ENCODE measurements at places on chromosomes 6 and 20.

- DNase-seq = no peak
Observed at GRCh38 chr6:48048451-48049146, 62.4 kb downstream of the PTCHD4 start.

GRCh38 chr6:130407032-130407431 is 41.2 kb downstream of the TMEM200A start:
- DNase-seq = no peak

- DNase-seq = no peak
Observed at GRCh38 chr6:42938987-42939809, 9.9 kb downstream of the CNPY3 start.

GRCh38 chr20:1875762-1876161 is 19.4 kb upstream of the SIRPA start:
- no peak for DNase-seq

DNA sequence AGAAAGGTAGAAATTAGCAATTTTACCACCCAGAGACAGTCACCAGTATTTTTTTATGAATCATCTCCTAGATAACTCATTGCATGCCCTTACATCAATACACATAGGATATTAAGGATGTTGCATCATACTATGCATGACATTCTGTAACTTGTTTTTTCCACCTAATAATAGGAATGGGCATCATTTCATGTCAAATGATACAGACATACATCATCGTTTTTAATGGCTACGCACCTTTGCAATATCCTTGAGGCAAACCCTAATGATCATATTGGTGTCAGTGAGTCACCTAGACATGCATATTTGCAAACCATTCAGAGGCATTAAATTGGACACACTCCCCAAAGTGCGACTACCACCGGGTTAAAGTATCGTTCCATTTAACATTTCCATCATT is 309.7 kb upstream of the AGPAT4 start:
- no peak for DNase-seq

DNA sequence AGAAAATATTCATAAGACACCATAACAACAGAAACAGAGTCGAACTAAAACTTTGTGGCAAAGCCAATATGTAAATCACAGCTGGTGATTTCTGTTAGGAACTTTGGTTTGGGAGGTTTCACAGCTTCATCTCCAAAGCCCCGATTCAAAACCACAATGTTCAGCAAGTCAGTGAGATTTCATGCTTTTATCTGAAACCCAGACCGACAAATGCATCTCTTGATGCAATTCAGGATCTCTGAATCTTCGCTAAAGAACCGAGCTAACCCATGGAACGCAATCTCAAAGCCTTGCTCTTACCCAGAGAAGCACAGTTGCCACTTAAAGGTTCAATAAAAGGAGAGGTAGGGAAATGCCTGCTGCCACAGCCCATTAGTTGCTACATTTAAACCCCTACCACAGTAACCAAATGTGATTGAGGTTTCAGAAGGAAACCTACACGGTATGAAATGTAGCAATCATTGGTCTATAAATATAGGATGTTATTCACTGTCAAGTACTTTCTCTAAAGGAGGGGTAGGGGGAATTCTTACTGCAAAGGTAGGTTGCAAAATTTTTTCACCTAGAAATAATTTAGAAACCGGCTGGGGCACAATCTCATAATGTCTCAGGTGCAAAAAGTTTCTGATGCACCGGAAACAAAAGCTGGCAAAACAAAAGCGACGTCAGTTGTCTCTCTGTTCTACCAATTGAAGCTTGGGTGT is 381.0 kb upstream of the ARID1B start:
- DNase-seq = no peak

- no peak for DNase-seq
Observed at GRCh38 chr6:31430449-31430848, 27.1 kb downstream of the MICA start.

DNA sequence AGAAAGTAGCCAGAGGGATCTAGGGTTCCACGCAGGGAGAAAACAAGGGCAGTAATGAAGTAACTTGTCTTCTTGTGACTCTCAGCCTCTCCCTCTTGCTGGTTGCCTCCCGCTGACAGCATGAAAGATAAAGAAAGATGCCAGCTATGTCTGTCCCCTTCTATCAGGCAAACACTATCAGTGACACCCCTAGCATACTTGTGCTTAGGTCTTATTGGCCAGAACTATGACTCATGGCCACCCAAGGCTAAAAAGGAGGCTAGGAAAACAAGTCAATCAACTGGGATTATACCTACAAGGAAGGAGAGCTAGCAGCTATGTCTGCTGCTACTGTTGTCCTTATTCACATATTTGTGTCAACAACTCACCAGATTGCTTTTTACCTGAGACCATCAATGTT is 206.8 kb upstream of the SOX4 start:
- DNase-seq = no peak

GRCh38 chr20:15937179-15937578 is 636.1 kb downstream of the KIF16B start:
- DNase-seq = no peak

DNA sequence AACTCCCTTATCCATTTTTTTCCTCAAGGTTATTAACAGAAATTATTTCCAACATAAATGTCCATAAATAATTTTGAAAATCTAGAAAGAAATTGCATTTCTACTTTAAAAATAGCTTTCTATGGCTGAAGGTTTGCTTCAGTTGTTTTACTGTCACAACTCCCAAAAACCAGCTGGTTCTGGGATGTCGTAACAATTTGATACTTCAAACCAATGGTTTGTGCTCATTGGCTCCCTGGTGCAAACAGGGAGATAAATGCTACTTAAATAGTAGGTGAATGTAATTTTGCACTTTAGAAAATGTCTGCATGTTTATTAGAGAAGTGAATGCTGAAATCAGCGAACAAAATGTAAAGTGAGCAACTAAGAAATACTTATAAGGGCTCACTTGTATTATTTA is 31.1 kb downstream of the LAMA2 start:
- no peak for DNase-seq

- DNase-seq = peak; percentile 49
Observed at GRCh38 chr20:20360464-20360863, 7.4 kb upstream of the INSM1 start.

- no peak for DNase-seq
Observed at GRCh38 chr6:1621070-1621701, 11.5 kb downstream of the FOXC1 start.

DNA sequence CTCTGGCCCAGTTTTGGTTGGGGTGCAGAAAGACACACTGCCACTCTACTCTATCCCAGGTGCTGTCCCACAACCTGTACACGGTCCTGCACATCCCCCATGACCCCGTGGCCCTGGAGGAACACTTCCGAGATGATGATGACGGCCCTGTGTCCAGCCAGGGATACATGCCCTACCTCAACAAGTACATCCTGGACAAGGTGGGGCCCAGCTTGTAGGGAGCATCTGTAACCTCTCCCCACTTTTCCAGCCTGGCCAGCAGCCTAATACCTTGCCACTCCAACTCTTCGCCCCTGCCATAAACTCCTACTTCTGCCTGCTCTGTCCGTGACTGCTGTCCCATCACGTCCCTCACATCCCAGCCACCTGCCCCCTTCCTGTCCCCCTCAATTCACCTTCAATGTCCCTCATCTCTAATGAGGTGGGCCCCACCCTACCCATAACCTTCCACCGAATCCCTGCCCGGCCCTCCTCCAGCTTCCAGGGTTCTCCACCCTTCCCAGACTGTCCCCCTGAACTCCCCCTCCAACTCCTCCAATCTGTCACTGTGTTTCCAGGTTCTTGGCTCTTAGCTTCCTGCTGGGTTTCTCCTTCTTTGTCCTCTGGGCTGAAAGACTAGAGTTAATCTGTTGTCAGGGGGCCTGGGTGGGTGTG is 12.1 kb downstream of the DEF6 start:
- no peak for DNase-seq

GRCh38 chr6:40760887-40761286 is 173.7 kb upstream of the LRFN2 start:
- DNase-seq = no peak

DNA sequence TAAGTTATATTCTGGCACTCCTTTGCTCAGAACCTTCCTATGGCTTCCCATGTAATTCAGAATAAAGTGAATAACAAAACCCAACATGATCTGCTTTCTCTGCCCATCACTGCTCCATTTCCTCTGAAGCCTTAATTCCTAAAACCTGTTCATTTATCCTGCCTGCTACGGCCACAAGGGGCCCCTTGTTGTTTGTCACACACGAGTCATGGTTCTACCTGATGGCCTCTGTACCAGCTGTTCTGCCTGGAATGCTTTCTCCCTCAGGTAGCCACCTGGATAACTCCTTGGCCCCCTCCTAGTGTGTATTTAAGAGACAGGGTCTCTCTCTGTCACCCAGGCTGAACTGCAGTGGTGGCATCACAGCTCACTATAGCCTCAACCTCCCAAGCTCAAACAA is 26.8 kb downstream of the ERGIC3 start:
- no peak for DNase-seq

- no peak for DNase-seq
Observed at GRCh38 chr20:17452441-17452840, 78.7 kb downstream of the BFSP1 start.

DNA sequence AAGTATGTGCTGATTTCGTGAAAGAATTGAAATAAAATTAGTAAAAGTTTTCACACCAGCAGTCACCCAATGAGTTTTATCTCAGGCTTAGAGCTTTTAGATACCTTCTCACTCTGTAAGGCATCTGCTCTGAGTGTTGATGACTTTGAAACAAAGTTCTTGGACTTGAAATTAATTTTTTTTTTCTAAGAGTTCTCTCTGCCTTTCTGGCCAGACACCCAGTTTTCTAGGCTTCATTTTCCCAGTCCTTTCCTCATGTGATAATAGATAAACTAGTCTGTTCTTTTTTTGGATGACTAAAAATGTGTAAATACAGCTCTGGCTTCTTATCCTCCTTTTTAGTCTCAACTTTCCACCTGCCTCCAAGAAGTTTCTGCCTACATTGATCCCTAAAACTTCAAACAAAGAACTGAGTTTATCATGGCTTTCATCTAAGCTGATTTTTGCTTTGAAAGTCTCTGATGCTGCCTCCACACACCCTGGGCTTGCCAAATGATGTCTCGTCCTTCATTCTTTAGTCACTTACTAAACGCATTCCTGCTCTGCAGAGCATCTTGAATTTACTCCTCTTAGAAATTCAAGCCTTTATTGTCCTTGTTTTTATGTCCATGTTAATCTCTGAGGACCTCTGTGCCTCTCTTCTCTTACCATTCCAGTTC is 32.7 kb downstream of the SLX4IP start:
- DNase-seq = no peak

DNA sequence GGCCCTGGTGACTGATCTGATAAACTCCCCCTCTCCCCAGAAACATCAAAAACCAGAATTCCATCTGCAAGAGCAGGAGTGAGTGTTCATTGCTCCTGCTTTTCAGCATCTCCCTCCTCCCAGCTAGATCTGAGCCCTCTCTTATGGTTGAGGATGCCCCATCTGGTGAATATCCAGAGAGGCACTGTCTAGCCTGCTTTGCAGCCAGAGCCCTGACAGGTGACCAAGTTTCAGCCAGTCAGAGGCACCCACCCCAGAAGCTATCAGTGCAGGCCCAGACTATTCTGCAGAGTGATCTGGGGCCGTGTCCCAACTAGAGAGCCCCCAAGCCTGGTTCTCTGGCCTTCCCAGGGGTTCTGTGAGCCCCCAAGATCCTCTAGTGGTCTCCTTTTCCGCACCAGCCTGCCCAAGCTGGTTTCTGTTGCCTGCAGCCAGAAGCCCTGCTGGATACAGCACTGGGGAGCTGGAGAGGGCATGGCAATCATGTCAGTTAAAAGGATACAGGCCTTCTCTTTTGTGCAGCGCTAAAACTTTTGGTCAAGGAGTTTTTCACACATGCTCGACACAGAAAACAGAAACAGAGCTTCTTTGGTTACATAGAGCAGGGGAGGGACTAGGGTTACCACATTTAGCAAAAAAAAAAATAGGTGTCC is 6.6 kb upstream of the BMP7 start:
- DNase-seq = no peak

DNA sequence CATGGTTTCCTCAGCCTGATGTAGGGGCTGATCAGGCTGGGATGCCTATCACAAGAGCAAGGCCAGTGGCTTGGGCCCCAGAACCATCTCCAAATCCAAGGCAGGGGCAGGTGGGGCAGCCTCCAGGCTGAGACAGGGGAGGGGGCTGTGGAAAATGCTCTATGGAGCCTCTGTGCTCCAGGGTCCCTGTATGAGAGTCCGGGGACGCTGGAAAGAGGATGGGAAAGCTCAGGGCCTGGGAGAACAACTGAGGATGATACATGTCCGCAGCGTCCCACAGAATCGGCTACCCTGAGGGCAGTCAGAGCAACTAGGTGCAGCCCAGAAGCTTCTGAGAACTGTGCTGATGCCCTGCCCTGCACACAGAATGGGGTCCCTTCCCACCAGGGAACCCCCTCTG is 43.4 kb downstream of the CPXM1 start:
- DNase-seq = no peak

GRCh38 chr6:142087950-142088857 is 44.5 kb upstream of the GJE1 start:
- DNase-seq = no peak

DNA sequence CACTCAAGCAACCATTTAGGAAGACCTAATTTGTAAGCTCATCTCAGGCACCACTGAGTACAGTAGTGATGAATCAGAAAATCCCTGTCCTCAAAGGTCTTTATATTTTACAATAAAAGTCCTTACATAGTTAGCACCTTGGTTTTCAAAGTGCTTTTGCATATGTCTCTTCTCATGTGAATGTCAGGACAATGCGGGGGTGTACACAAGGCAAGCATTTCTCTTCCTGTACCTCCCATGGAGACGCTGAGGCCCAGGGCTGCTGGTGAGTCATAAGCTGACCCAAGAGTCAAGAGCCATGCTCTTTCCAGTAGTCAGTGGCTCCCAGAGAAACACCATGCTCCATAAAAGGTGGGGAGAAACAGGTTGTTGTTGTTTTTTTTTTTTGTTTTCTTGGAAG is 174.0 kb downstream of the GJA10 start:
- peak; percentile 23 for DNase-seq

DNA sequence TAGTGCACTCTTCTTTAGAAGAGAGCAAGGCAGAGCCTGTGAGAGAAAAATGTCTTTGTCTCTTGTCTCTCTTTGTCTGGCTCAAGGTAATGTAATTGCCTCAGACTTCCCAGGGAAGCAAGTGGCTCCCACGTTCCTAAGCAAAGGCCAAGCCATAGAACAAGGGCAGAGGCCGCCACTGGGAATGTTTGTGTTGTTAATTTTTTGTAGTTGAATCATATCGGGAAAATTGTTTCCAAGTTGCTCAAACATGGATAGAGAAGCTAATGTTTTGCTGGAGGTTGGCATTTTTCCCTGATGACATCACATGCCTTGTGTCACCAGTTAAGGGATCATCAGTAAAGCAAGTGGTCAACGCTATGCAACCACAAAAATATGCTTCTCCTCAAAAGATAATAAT is 211.5 kb upstream of the FOXA2 start:
- DNase-seq = peak; percentile 76

DNA sequence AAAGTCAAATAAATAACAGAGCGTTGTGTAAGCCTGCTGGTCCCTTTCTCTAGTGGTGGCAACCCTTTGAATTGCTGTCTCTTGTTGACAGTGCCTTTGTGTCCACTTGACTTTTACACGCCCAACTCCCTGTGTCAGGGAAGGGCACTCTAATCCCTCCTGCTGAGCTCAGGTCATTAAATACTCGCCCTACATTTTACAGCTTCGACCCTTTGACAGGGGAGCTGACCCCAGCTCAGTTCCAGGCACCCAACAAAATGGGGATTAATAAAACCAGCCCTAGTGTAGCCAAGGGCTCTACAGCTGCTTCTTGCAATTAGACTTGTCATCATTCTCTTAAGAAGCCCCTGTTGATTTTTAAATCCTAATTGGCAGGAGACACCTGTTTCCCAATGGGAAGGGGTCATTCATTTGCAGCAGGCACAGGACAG is 308.2 kb downstream of the EYA4 start:
- DNase-seq = no peak

GRCh38 chr6:30612213-30612612 is 4.8 kb downstream of the PPP1R10 start:
- no peak for DNase-seq

GRCh38 chr6:9139746-9140145 is 704.4 kb upstream of the SLC35B3 start:
- DNase-seq = peak; percentile 77
